Lung (tissue), 17 donors: ENCODE measurements at places on chromosomes 2 and 18. TPM values are rescaled to one million over a fixed set of nuclear protein-coding genes. Genes with fewer than 3 reads are reported as not detected.

GRCh38 chr2:8674420-8675009, 7.3 kb upstream of the ID2 start:
- DNase-seq, result peak; percentile 28

GRCh38 chr2:144481109-144481508, 38.8 kb downstream of the ZEB2 start:
- DNase-seq, result no peak

GRCh38 chr2:216391401-216391800, 19.1 kb upstream of the MARCHF4 start:
- no peak for DNase-seq

DNA sequence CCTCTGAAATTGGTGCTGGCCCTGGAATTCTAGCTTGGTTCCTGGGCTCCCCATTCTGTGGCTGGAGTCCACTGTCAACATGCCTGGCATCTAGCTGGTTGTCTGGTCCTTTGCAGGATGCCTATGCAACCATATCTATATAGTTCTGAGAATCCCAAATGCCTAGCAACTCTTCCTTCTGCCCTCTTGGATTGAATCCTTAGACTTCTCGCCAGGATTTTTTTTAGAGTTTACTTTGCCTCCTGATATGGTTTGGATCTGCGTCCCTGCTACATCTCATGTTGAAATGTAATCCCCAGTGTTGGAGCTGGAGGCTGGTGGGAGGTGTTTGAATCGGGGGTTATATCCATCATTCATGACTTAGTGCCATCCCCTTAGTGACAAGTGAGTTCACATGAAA, 65.0 kb upstream of the LYPD1 start:
- DNase-seq, result no peak

GRCh38 chr2:202158796-202159195, 79.6 kb downstream of the SUMO1 start:
- DNase-seq, result no peak

Gene SERPINB11
- not detected for total RNA-seq

DNA sequence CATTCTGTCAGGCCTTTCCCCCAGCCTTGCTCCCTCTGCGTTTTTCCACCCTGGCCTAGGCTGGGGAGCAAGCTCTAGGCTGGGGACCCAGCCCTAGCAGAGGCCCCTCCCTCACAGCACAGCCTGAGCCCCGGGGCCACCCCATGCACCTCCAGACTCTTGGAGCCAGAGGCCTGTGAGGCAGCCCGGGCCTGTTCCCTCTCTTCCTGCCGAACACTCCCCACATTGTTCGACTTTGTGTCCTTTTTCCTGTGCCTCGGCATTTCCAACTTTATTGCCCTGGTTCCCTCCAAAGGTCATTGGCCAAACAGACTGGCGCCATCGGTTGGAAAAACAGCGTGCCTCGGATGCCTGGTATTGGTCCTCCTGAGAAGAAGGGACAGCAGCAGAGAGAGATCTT, 79.7 kb downstream of the HS1BP3 start:
- DNase-seq, result no peak

GRCh38 chr2:25369876-25370275, 28.2 kb upstream of the DNMT3A start:
- DNase-seq, result no peak

GRCh38 chr2:220318508-220318907, 691.1 kb downstream of the SLC4A3 start:
- no peak for DNase-seq

Gene POTEJ
- 1.8 TPM for total RNA-seq
